ENCODE measurements at places on chromosomes 11 and 22.

- no peak for DNase-seq
Observed at GRCh38 chr22:47380692-47381091, 618.2 kb downstream of the TBC1D22A start.

DNA sequence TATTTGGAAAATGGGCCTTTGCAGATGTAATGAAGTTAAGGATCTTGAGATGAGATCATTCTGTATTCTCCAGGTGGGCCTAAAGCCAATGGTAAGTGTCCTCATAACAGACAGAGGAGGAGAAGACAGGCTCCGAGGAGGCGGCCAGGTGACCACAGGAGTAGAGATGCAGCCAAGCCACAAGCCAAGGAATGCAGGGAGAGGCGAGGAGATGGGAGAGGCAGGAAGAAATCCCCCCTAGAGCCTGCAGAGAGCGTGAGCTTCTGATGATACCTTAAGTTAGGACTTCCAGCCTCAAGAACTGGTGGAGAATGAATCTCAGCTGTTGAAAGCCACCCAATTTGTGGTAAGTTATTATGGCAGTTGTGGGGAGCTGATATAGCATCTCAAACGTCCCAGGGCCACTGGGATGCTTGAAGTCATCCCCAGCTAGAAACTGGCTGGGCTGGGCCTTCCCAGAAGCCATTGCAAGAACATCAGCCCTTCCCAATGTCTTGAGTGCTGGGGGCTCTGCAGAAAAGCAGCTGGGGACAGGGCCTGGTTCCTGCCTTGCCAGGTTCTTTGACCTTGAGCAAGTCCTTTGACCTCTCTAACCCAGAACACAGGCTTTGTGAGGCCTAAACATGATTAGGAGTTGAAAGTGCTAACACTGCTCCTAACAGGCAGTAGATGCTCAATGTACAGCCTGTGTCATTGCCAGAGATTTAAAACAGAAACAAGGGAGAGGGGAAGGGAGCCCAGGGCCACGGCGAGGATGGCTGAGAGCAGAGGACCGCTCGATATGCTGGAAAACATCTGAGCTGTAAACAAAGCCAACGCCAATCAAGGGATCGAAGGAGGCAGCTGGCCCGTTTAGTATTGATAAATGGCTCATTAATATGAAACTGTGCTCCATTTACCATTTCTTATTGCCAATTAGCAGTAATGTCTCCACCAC, 632.3 kb downstream of the TBC1D22A start:
- DNase-seq, result no peak

DNA sequence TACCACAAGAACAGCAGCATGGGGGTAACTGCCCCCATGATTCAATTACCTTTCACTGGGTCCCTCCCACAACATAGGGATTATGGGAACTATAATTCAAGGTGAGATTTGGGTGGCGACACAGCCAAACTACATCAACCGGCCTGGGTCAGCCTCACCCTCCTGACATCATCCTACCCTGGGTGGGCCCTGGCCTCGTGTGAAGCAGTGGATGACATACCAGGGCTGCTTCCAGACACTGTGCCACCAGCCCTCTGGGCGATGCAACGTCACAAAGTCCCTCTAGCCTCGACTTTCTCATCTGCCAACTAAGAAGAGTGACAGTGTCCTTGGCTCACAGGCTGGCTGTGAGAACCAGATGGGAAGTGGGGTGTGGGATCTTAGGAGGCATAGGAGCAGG, 8.7 kb upstream of the TPCN2 start:
- DNase-seq, result no peak

DNA sequence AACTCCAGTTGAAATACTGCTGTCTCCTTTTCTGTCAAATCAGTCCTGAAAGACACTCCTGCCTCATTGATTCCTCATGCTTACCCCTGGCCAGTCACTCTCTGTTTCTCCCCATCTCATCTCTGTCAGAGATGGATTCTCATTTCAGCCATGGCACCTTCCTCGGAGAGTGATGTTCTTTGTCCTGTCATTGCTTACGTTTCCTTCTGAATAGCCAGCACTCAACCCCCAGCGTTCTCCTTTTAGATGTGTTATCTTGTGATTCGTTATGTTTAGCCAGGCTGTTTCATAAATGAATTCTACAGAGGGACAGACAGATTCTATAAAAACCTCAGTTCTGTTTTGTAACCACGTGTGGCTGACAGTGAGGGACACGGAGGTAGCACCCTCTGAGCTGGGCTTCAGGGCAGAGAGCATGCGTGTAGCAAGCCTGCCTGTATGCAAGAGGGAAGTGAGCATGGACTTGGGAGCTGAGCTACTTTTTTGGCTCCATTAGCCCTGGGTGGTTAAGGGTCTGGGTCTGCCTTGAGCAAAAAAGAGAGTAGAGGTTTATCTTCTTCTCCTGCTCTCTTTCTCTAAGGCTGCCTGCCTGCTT, 354.6 kb downstream of the DDX10 start:
- DNase-seq, result no peak

DNA sequence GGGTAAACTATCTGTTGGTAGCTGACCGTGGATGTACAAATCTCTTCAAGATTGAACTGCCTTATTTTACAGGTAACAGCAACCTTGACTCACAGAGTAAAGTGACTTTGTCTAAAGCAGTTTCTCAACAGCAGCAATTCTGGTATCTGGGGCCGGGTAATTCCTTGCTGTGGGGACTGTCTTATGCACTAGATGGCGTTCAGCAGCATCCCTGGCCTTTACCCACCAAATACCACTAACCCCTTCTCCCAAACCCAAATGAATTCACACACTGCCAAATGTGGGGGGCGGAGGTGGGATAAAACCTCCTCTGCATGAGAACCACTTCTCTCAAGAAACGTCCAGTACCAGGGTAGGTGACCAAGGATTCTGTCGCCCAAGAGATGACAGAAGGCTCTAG, 1.7 kb upstream of the INCENP start:
- no peak for DNase-seq

DNA sequence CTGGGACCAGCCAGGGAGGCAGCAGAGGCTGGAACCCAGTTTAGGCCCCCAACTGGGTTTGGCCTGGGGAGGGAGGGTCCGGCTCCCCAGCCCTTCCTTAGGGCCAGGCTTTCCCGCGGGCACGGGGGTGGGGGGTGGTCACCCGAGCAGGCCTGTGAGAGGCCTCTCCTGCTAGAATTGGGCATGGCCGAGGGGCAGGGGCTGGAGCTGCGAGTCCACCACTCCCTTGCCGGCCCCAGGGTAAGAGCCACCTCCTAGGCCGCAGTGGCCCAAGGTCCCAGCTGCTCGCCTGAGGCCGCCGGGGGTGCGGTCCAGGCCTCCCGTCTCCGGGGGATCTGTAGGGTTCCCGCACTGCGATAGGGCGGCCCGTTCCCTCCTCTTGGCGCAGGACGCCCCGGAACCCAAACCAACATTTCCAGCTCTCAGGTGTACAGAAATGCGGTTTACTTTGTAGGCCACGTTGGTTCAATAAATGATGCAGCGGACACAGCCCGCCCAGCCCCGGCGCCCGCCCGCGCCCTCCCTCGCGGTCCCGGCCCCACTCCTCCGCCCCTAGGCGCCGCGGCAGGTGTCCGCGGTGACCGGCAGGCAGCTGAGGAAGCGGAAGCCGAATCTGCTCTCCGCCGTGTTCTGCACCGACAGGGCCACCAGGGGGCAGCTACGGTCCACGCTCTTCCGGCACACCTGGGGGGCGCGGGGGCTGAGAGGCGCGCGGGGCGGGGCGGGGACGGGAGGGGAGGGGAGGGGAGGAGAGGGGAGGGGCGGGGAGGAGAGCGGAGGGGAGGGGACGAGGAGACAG, 5.9 kb downstream of the LMNTD2 start:
- no peak for DNase-seq

GRCh38 chr22:47736186-47737034, 974.0 kb downstream of the TBC1D22A start:
- DNase-seq, result no peak

- DNase-seq, result no peak
Observed at GRCh38 chr11:67442504-67443404, 522 bp downstream of the CORO1B start.

- DNase-seq, result no peak
Observed at GRCh38 chr11:68695531-68695930, 11.2 kb downstream of the GAL start.

- DNase-seq, result no peak
Observed at GRCh38 chr11:111408789-111409727, 30.0 kb upstream of the POU2AF1 start.

GRCh38 chr11:44312876-44313275, 2.9 kb upstream of the ALX4 start:
- no peak for DNase-seq

DNA sequence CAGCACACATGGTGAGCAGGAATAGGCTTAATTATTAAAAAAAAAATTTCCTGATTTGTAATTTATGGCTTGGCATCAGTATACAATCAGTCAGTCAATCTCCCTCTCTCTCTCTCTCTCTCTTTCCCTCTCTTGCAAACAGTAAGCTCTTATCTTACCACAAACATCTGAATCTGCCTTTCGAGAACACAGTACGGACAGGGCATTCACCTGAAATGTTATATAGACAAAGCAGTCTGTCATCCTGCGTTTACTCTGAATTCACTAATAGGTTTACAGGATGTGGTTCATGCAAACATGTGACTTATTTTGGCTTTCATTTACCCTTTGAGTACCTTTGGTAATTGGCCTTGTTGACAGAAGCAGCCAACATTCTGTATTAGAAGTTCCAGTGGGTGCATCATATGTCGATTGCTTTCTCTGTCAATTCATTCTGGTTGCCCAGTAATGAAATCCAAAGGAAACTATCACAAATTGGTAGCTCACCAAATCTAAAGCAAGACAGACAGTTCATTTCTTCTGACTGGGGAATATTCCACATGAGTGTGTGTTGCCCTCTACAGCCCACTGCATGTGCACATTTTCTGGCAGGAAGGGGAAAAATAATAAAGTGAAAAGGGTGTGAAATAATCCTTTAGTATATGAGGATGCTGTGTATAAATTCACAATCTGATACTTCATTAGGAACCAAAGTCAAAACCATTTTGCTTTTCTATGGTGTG, 1058.2 kb downstream of the LRRC4C start:
- no peak for DNase-seq

DNA sequence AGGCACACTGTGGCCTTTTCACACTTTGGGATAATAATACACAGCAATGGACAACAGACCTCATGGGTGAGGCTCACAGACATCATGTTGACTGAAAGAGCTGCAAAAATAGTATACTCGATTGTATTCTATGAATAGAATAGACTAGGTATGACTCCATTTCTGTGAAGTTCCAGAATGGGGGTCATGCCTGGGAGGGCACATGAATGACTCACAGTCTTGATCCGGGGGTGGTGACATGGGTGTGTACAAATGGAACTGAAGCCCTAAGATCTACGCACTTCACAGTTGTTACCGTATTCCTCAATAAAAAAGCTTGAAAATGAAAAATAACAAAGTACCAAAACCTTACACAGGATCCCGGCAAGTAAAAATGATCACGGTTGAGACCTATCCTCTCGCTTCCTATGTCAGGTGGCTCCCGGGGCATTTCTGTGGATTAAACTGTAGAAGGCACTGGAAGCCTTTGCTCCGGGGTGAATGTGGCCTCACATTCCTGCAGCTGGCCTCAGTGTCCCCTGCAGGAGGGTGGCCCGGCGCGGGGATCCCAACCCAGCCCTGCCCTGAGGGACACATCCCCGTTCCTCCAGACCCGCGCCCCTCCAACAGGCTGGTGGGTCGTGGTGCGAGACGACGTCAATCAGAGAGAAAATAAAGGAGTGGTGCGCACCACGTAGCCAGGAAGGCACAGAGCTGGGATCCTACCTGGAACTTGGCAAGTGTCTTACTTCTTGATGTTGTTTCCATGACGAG, 75.9 kb downstream of the NECTIN1 start:
- no peak for DNase-seq

- no peak for DNase-seq
Observed at GRCh38 chr11:122100756-122101080, 15.3 kb downstream of the BLID start.

DNA sequence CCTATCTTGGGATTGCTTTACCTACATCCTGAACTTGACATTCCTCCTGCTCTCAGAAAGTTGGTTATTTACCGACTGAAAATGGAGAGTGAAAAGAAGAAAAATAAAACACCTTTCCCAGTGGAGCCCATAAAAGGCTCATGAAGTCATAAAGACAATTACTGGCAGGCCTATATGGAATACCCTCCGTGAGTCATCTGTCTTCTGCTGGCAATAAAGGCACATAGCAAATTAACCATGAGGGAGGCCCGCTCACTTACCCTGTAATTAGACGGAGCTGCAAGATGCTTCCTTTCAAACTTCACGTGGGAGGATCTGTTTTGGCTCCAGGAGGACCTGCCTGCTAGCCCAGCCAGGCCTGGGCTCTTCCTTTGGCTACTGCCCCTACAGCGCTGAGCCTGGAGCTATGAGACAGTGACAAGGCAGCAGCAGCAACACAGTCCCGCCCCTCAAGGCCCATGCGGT, 540.4 kb downstream of the BUD13 start:
- DNase-seq, result no peak

DNA sequence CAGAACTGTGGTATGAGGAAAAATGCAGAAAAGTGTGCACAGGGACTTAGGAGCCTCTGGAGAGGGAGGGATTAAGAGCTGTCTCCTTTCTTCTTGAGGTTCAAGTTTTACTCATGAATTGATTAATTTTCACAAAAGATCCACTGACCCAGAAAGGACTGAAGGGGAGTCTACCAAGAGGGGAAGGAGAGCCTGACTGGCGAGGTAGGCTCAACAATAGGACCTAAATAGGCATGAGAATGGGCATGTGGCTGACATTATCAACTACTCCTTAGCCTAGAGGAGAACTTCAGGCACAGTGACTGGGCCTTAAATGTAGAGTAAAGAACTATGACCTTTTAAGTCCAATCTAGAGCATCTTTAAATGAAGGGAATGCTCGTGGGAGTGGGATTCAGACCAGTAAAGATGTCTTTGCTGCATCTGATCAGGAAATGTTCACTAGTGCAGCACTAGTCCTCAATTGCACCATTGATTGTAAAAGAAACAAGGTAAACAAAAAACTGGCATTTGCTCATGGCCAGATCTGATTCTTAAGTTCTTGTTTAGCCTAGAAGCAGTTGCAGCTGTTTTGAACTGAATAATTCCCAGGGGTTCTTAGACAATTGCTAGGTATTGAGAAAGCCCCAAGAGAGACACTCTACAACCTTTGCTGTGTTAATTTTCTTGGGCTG, 135.6 kb downstream of the RAB38 start:
- no peak for DNase-seq

DNA sequence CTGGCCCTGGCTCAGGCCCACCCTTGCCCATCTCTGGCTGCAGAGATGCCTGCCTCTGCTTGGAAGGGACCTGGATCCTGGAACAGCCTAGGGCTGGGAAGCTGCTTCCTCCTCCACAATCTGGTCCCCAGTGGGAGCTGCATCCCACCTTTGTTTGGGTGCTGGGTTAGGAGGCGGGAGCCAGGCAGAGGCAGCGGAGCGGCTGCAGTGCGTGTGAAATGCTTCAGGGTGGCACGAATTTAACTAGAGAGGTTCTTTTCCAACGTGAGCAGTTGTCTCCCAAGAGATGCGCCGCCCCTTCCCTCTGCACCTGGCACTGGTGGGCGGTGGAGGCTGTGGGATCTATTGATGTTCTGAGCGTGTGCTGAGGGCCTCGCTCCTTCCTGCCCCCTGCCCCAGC, 31.6 kb downstream of the BRSK2 start:
- no peak for DNase-seq

Data from stimulated activated CD8-positive, alpha-beta memory T cell treated with anti-CD3 and anti-CD28 coated beads, Interleukin-7, amount 100 ng/mL, for 24 hours (primary cell).